Fibroblast of the aortic adventitia (primary cell): ENCODE measurements at places on chromosomes 11 and 22. TPM values are rescaled to one million over a fixed set of nuclear protein-coding genes. Genes with fewer than 3 reads are reported as not detected.

MRPL16 gene
- 25.7 and 29.3 TPM in 2 replicates for total RNA-seq

TP53AIP1 gene
- total RNA-seq, result not detected in 2 replicates

FIBIN gene
- 15.5 and 22.6 TPM in 2 replicates for total RNA-seq

ART1 gene
- not detected in 2 replicates for total RNA-seq

BARX2 gene
- total RNA-seq, result not detected in 2 replicates

MALAT1 gene
- 10,787 and 27,374 TPM in 2 replicates for total RNA-seq

JAML gene
- total RNA-seq, result not detected in 2 replicates

RBMXL2 gene
- total RNA-seq, result not detected in 2 replicates

APOL6 gene
- 29.4 and 33.1 TPM in 2 replicates for total RNA-seq

APOA4 gene
- not detected in 2 replicates for total RNA-seq

ELP4 gene
- total RNA-seq, result 4.3 and 23.0 TPM in 2 replicates

GLYAT gene
- not detected in 2 replicates for total RNA-seq

OSBP2 gene
- 1.3 and 11.1 TPM in 2 replicates for total RNA-seq

YAP1 gene
- total RNA-seq, result 158 and 169 TPM in 2 replicates

BTG4 gene
- 0.36 TPM in 1 of 2 replicates, not detected in the other for total RNA-seq

KLHL35 gene
- total RNA-seq, result 3.0 and 3.8 TPM in 2 replicates

TSGA10IP gene
- not detected in 2 replicates for total RNA-seq

FAM111B gene
- total RNA-seq, result 0.41 and 42.9 TPM in 2 replicates

TMEM191C gene
- 0.08 and 0.45 TPM in 2 replicates for total RNA-seq

IL17REL gene
- not detected in 2 replicates for total RNA-seq

SLC37A2 gene
- total RNA-seq, result 0.08 and 0.63 TPM in 2 replicates

MMP10 gene
- 3.6 TPM in 1 of 2 replicates, not detected in the other for total RNA-seq

FGF3 gene
- not detected in 2 replicates for total RNA-seq

SOX6 gene
- 0.36 and 1.8 TPM in 2 replicates for total RNA-seq

GNAZ gene
- total RNA-seq, result 1.3 and 3.1 TPM in 2 replicates

KLHDC7B gene
- 1.1 and 2.4 TPM in 2 replicates for total RNA-seq

KIRREL3 gene
- total RNA-seq, result 0.08 and 0.45 TPM in 2 replicates
